COLO829 (cell line): ENCODE measurements at places on chromosomes 12 and 14.

- peak; percentile 82 for DNase-seq
Observed at GRCh38 chr12:116426391-116427136, 132.6 kb upstream of the MAP1LC3B2 start.

GRCh38 chr12:99914206-99914605 is 70.5 kb downstream of the ANKS1B start:
- DNase-seq, result no peak

DNA sequence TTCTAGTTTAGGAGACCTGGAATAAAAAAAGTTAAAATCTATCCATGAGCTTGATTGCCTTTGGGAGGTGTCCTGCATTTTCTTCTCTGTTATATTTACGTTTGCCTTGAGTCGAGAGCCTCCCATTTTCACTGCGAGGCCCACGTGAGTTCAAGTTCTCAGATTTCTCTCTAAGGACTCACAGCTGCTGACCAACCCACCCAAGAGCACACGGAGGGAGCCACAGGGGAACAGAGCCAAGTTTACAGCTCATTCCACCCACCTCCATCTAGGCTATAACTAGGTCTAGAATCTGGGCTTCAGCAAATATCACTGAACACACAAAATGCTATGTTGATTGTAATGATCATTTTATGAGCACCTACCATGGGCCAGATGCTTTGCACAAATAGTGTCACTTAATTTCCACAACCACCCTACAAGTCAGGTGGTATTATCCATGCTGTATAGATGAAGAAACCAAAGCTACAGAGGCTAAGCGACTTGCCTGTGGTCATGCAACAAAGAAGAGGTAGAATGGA is 16.7 kb downstream of the ALDH1L2 start:
- DNase-seq, result no peak

DNA sequence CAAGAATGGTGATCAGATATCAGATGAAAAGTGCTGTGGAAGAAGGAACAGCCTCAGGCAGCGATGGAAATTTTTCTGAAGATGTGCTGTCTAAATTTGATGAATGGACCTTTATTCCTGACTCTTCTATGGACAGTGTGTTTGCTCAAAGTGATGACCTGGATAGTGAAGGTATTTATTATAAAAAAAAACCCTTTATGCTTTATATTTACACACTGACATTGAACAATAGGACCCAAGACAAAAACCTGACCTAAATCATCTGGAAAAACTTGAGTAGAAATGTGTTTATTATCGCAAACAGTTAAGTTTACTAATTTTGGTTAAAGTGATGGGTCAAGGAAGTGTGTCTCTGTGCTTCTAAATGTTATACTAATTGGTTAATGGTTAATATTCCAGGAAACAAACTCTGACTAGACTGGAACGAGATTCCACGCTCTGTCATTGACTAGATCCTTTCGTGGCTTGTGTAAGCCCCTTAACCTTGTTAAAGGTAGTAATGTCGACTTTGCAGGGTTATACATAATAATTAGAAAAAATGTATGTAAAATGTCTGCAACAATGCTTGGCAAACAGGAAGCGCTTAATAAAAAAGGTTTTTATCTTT is 62.7 kb downstream of the LRRK2 start:
- DNase-seq, result peak; percentile 39

GRCh38 chr14:104897330-104898194 is 27.1 kb upstream of the PLD4 start:
- no peak for DNase-seq

- no peak for DNase-seq
Observed at GRCh38 chr12:51108136-51108535, 24.7 kb upstream of the CSRNP2 start.

DNA sequence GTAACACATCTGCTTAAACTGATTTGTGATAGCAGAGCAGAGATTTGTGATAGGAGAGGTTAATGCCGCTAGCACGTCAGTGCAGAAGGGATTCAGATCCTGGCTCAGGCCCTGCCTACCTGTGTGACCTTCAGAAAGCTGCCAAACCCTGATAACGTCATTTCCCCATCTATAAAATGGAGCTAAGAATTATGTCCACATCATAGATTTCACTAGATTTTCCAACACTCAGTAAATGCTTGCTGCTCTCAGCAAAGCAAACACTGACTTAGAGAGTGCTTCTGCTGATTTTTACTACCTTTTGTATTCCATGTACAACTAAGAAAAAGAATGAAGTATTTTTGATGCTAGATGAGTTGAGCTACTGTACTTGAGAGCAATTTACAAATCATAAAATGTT is 261.4 kb downstream of the ITPR2 start:
- DNase-seq, result no peak

GRCh38 chr14:43786066-43786762 is 720.9 kb downstream of the FSCB start:
- no peak for DNase-seq

DNA sequence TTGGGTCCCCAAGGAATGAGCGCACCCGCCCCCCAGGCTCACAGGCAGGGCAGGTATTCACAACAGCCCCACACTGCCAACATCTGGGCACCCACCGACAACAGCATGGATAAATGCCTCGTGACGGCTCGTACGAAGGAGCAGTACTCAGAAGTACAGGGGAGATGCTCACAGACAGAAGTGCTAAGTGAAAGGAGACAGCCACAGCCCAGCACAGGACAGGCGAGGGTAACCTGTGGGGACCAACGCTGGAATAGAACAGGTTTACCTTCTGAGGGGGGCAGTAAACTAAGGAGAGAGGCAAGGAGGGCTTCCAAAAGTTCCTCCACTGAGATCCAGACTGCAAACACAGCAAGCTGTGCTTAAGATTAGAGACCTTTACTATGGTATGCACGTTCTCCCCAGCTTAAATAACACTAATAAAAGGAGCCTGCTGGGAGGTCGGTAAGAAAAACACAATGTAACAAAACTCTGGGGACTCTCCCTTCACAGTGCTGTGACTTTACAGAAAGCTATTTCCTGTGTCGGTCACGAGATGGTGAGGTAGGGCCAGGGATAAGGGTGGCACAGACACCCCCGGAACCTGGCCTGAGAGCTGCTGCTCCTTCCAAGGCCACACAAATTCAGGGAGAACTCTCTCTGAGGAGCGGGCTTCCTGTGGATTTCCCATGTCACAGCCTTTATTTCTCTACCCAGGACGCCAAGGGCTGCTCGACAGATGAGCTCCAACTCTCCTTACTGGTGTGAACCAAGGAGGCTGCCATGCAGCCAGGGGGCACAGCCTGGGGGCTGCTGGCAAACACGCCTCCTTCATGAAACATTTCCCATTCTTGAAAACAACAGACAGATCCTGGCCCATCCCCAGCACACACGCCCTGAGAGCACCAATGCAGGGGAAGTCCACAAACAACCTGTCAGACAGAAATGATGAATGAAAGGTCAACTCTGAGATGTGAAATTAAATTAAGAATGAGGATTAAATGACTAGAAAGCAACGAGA is 26.3 kb downstream of the SLC15A4 start:
- DNase-seq, result no peak

DNA sequence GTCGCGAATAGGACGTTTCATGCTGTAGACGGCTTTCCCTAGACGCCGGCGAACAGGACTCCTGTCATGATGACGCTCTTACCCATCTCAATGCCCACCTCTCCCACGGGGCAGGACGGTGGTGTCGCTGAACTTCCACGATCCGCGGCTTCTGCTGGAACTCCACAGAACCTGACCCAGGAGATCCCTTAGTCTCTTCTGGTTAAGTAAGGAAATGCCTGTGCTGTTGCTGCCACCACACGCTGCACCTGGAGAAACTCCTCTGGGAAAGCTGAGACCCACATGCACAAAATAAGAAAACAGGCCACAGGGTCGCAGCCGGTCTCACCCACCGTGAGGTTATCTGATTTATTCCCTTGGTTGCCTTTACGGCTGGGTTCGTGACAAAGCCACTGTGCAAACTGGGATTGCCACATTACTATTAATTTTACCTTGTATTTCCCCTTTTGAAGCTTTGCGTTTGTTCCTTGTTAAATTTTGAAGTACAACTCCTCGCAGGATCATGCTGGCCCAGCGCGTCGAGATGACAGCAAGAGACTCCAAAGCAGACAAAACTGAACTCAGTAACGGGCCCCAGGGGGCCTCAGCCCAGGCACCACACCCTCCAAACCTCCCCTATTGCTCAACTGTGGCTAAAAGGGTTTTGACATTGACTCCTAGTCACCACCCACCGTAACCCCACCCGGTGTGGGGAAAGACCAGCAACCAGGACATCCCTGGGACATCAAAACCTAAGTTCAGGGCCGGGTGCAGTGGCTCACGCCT is 9.2 kb upstream of the MMP17 start:
- DNase-seq, result no peak

GRCh38 chr14:101791919-101792572 is 30.5 kb downstream of the PPP2R5C start:
- DNase-seq, result peak; percentile 51

DNA sequence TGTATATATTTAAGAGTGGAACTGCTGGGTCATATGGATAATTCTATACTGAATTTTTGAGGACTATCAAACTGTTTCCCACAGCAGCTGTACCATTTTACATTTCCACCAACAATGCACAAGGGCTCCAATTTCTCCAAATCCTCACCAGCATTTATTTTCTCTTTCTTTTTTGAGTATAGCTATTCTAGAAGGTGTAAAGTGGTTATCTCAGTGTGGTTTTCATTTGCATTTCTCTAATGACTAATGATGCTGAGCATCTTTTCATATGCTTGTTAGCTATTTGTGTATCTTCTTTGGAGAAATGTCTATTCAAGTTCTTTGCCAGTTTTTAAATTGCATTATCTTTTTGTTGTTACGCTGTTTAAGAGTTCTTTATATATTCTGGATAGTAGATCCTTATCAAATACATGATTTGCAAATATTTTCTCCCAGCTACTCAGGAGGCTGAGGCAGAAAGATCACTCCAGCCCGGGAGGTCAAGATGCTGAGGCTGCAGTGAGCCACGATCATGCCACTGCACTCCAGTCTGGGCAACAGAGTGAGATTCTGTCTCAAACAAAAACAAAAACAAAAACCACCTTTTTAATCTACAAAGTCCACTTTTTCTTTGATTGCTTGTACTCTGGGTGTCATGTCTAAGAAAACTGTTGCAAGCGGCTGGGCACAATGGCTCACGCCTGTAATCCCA is 32.8 kb downstream of the GTF2A1 start:
- DNase-seq, result no peak

DNA sequence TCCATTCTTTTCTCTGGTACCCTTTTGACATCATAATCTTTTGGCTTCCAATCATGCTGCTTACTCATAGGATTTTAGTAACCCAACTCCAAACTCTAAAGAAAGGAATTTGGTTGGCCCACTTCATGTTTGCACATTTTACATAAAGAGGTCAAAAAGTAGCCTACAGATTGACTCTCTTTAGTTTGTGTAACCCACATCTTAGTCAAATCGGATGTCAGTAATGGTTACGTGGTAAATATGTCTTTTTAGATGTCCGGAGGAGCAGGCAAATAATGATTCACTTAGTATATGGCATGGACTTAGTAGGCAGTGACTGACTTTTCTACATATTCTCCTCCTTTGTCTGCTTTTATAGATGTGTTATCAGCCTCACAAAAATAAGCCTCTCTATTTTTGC is 711.6 kb upstream of the FOXG1 start:
- DNase-seq, result no peak

DNA sequence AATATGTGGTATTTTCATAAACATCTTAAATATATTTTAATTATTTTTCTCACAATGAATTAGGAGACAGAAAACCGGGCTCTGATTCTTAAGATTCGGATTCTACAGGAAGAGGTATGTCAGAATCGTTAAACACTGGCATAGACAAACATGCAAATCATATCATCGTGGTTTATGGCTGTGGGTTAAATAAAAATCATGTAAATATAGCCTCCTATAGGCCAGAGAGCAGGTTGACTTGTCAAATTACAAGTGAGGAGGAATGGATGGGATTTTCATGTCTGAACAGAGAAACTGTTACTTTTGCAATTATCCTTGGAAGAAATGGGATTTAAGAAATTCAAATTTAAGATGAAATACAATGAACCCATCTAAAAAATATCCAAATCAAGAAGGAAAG is 74.9 kb upstream of the BCAT1 start:
- no peak for DNase-seq

DNA sequence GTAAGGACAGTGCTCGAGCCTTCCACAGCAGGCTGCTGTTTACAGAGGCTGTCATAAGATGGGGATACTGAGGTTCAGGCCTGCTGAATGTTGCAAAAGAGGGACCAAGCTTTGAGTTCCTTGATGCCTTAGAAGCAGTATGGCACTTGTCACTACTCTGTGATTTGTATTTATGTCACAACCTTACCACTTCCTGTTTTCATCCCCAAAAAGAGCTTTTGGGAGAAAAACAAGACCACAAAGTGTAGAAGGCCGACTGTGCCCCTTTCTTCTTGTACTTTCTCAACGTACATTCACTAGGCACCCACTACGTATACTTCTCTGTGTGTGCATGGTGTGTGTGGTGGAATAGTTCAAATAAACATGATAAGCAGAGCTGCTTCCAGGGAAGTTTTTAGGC is 90.1 kb downstream of the DRAM1 start:
- DNase-seq, result no peak

- DNase-seq, result no peak
Observed at GRCh38 chr14:50263321-50263720, 31.9 kb upstream of the SOS2 start.

- DNase-seq, result no peak
Observed at GRCh38 chr12:119292893-119293630, 41.5 kb upstream of the CCDC60 start.

DNA sequence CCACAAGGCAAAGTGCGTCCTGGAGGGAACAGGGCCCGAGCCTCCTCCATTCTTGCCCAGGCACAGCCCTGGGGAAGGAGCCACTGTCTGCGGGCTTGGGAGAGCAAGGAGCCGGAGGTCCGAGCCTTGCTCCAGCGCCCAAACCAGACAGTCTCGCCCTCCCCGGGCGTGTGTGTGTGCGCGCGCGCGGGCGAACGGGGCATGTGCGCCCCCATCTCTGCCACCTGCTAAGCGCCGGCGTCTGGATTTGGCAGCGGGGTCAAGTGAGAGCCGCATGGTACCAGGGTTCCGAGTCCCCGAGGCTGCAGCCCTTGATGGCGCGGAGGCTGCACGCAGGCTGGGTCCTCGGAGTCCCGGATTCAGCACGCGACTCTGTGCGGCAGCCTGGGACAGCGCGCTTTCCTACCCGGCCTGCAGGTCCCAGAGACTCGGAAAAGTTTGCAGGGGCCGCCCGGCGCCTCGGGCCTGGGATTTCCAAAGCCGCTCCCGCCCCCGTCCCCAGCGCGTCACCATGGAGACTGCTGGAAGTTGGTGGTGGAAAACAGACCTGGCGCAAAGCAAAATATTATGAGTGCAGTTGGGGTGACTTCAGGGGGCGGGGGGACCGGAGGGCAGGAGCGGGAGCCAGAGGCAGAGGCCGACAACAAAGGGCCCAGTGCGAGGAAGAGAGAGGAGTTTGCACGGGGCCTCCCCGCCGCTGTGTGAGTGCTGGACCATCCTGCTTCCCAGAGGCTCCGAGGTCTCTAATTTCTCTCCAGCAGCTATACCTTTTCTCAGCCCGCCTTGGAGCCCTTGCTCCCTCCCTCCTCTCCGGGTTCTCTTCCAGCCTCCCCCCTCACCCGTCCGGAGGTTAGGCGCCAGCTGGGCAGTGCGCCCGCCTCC is 4.2 kb downstream of the RFX4 start:
- no peak for DNase-seq
